ENCODE measurements at places on chromosomes 2 and 18. TPM values are rescaled to one million over a fixed set of nuclear protein-coding genes. Genes with fewer than 3 reads are reported as not detected.

GRCh38 chr2:45869165-45869501 is 217.7 kb downstream of the PRKCE start:
- H3K4me1 ChIP-seq, result no peaks in the 10 kb centered on the region
- H3K36me3 ChIP-seq, result no peaks in the 10 kb centered on the region
- no peak for DNase-seq
- H3K27ac ChIP-seq, result no peak overlapping the region
- H3K27me3 ChIP-seq, result no peaks in the 10 kb centered on the region
- no peak overlapping the region for H3K4me3 ChIP-seq

The SERPINB7 gene
- not detected for total RNA-seq

DNA sequence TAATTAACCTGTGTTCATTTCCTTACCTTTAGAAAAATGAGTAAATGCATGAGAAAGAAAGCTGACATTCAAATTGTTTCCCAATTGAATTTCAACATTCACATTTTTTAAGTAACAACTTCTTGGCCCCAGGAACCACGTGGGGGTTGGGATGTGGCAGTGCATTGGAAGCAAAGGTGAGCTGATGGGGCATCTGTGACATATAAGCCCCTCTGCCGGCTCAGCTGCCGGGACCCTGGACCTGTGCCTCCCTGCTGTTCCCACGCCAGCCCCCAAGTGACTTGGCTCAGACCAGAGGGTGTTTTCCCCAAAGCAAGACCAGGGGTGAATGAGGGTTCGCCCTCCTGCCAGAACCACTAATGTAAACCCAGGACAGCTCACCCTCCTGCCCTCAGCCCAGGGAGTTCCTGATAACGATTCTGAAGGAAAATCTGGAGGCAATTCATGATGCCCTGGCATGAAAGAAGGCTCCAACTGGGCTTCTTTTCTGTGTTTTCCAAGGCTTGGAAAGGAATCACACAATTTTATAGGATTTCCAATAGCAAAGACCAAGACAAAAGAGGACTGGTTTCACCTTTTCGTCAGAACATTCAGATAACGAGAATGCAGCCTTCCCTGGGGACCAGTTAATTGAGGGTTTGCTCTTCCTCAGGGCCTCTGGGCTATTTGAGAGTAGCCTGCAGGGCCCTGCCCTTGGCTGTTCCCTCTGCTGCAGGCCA is 193.2 kb upstream of the TWIST2 start:
- no peak overlapping the region for H3K4me3 ChIP-seq
- no peak overlapping the region for H3K27ac ChIP-seq
- H3K27me3 ChIP-seq, result no peaks in the 10 kb centered on the region
- no peaks in the 10 kb centered on the region for H3K36me3 ChIP-seq

The SERPINB12 gene
- not detected for total RNA-seq

- no peaks in the 10 kb centered on the region for H3K36me3 ChIP-seq
- no peak overlapping the region for H3K4me3 ChIP-seq
- H3K27ac ChIP-seq, result no peak overlapping the region
- no peaks in the 10 kb centered on the region for H3K27me3 ChIP-seq
- no peak for DNase-seq
Observed at GRCh38 chr2:172839446-172839845, 103.8 kb downstream of the RAPGEF4 start.

DNA sequence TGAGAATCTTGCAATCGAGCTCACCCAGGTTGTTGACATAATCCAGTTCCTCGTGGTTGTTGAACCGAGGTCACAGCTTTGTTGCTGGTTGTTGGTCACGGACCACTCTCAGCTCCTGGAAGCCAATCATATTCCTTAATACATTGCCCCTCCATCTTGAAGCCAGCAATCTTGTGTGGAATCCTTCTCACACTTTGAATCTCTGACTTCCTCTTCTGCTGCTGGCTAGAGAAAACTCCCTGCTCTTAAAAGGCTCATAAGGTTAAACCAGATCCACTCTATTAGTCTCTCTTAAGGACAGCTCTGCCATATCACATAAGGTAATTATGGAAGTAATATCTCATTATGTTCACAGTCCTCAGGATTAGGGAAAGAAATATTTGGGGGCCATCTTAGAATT is 41.1 kb downstream of the SP140 start:
- H3K36me3 ChIP-seq, result no peaks in the 10 kb centered on the region
- no peaks in the 10 kb centered on the region for H3K27me3 ChIP-seq
- no peak overlapping the region for H3K27ac ChIP-seq
- no peak for DNase-seq
- no peaks in the 10 kb centered on the region for H3K4me1 ChIP-seq

DNA sequence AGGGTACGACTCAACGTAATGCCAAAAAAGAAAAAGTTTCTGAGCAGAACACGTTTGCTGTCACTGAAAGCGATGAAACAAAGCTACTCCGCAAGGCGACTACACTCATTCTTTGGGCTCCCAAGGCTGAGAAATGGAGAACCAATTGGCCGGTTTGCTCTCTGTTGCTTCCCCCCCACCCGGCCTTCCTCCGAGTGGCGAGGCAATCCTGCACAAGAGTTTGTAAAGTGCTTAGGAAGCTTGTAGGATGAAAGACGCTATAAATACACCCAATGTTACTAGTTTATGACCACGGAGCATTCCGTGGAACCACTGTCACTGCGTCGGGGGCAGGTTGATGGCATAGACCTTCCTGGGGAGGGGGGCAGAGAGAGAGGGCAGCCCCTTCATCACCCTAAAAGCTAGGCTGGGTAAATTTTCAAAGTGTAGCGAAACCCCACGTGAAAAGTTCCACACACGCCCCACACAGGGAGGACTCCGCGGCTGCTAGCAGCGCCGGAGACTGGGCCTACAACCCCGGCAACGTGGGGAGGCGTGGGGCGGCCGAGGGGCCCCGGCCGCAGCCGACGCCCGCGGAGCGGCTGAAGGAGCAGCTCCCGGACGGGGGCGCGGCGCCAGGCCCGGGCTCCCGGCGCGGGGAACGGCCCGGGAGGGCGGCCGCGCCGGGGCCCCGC is 915 bp downstream of the CUL3 start:
- no peak for DNase-seq
- H3K4me3 ChIP-seq, result peak overlapping the region; percentile 99
- H3K36me3 ChIP-seq, result no peaks in the 10 kb centered on the region

DNA sequence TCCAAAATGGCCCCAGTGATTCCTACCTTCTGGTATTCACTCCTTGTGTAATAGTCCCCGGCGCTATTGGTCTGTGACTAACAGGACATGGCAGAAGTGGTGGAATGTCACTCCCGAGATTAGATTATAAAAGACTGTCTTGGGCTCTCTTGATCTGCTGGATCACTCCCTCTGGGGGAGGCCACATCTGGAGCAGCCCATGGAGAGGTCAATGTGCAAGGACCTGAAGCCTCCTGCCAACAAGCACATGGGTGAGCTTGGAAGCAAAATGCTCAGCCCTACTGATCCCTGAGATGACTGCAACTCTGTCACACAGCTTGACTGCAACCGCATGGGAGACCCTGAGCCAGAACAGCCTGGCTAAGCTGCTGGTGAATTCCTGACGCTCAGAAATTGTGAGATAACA is 94.3 kb upstream of the GLI2 start:
- peaks cover 2% of the 10 kb centered on the region for H3K27me3 ChIP-seq
- no peak overlapping the region for H3K27ac ChIP-seq
- H3K4me3 ChIP-seq, result no peak overlapping the region
- no peaks in the 10 kb centered on the region for H3K4me1 ChIP-seq

- H3K4me3 ChIP-seq, result no peak overlapping the region
- peaks cover 22% of the 10 kb centered on the region for H3K36me3 ChIP-seq
- peaks cover 11% of the 10 kb centered on the region for H3K4me1 ChIP-seq
Observed at GRCh38 chr2:74865770-74866674, 32.1 kb downstream of the HK2 start.

The ARHGEF33 gene
- total RNA-seq, result 0.95 TPM

DNA sequence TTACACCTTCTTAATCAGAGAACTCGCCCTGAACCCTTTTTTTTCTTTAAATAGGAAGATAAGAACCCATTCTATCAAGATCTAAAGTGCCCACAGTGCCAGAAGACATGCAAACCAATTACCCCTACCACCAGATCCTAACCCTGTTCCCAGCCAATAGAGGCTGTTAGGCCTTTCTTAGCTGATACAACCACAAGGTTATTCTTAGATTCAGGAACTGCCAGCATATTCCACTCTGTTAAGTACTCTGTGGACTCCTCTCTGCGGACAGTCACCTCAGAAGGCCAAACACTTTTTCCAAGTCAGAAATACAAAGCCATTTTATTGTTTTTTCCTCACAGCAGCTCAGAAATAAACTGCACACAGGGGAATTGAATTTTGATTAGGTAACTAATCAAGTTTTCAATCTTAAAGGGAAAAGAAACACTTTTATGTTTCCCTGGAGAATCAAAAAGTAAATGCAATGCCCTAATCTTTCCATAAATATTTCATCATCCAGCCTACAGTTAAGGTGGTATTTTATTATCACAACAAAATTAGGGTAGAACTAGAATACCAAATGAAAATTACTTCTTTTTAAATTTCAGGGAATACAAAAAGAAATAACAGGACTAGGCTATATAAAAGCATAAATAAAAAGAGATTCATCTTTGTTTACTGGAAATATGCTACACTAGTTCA is 111.4 kb downstream of the NBAS start:
- H3K4me3 ChIP-seq, result no peak overlapping the region
- DNase-seq, result no peak
- H3K27me3 ChIP-seq, result no peaks in the 10 kb centered on the region
- H3K27ac ChIP-seq, result no peak overlapping the region
- no peaks in the 10 kb centered on the region for H3K36me3 ChIP-seq

The PLEKHH2 gene
- total RNA-seq, result 5.0 TPM

- no peak for DNase-seq
- H3K27me3 ChIP-seq, result no peaks in the 10 kb centered on the region
- H3K36me3 ChIP-seq, result no peaks in the 10 kb centered on the region
Observed at GRCh38 chr18:7541835-7542234, 25.3 kb upstream of the PTPRM start.

GRCh38 chr2:47676261-47676926 is 106.6 kb upstream of the MSH6 start:
- no peak overlapping the region for H3K27ac ChIP-seq
- H3K4me1 ChIP-seq, result peaks cover 6% of the 10 kb centered on the region
- DNase-seq, result no peak
- H3K4me3 ChIP-seq, result no peak overlapping the region

GRCh38 chr2:162050513-162050961 is 23.5 kb downstream of the DPP4 start:
- no peak overlapping the region for H3K27ac ChIP-seq
- no peak overlapping the region for H3K4me3 ChIP-seq
- H3K27me3 ChIP-seq, result no peaks in the 10 kb centered on the region
- no peak for DNase-seq
- H3K4me1 ChIP-seq, result 0 out of 2 replicates have a peak, but pooled peaks cover 2% of the 10 kb centered on the region

All from H1 (cell line).